ENCODE measurements at places on chromosomes 4 and X.

GRCh38 chr4:116320859-116321258 lies 764.5 kb downstream of the TRAM1L1 start:
- DNase-seq = no peak

- no peak for DNase-seq
These were observed 109.6 kb downstream of the MAML3 start for GRCh38 chr4:140044337-140044902.

DNA sequence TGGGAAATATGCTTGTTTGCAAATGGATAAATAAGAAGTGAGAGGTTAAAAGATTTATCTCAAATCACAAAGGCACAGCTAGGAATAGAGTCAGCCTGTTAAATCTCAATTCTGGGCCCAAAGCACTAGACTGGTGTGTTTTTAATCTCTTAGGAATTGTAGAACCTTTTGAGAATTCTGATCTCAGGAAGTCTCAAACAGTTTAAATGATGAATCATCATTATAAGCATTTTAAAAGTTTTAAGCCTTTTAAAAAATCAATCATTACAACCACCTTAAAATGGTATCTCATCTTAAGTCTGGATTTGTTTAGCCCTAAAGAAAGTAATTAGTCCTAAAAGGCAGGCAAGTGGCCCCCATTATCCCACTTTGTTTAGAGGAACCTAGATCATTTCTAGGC lies 17.8 kb downstream of the DGKK start:
- DNase-seq = no peak

DNA sequence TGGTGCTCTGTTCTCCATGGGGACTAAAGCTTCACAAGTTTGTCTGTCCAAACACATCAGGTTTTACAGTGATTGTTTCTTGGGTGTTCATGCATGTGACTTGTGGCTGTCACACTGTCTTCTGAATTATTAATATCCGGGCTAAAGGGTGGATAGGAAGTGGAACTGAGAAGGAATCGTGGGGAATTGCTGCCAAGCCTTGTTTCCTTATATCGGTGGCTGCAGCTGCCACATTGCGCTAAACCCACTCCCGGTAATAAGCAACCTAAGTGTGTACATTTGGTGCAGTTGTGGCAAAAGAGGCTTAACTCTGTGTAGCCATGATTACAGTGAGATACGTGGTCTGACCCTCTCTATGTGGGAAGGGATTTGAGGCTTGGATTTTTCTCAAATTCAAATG lies 30.7 kb downstream of the SEPTIN11 start:
- no peak for DNase-seq

DNA sequence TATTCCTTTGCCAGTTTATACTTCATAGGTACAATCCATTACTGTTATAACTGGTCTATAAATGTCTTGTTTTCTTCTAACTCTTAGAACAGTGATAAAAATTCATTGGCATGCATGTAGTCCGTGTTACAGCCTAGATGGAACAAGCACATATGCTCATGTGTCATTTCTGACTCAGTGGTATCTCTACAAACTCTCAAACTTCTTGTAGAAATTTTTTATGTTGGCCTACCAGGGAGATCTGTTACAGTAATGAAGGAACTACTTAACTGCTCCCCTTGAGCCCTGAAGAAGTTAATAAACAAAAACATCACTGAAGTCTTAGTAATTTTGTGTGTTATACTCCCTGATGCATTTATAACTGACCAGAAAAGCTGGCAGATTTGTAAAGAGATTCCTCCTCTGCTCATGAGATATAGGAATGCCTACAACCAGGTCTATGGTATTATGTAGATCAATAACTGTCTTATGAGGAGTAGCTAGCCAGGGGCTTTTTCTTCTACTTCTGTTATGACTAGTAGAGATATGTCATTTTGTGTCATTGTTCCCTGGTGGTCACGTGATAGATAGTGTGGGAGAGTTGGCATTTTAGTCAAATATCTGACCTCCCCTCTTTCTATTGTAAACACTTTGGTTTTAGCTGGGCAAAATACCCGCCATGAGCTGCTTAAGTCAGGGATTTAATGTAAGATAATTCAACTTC lies 53.7 kb upstream of the FAAH2 start:
- DNase-seq = no peak

- no peak for DNase-seq
These were observed 11.7 kb downstream of the JADE1 start for GRCh38 chr4:128821151-128821550.

Data from AG08396 (cell line).